Immature natural killer cell (primary cell): ENCODE measurements at places on chromosomes 1 and 21. TPM values are rescaled to one million over a fixed set of nuclear protein-coding genes. Genes with fewer than 3 reads are reported as not detected.

The OR14K1 gene
- polyA plus RNA-seq: not detected

The DIRAS3 gene
- not detected for polyA plus RNA-seq

The ABCA4 gene
- polyA plus RNA-seq: not detected

The GNG12 gene
- not detected for polyA plus RNA-seq

The FAM20B gene
- 10.9 TPM for polyA plus RNA-seq

The CD34 gene
- polyA plus RNA-seq: not detected

The MAEL gene
- not detected for polyA plus RNA-seq

The C1orf146 gene
- polyA plus RNA-seq: not detected

The BMP8B gene
- polyA plus RNA-seq: 0.09 TPM

The CELA3B gene
- polyA plus RNA-seq: not detected
